ENCODE measurements at places on chromosomes 1 and 21. TPM values are rescaled to one million over a fixed set of nuclear protein-coding genes. Genes with fewer than 3 reads are reported as not detected.

DNA sequence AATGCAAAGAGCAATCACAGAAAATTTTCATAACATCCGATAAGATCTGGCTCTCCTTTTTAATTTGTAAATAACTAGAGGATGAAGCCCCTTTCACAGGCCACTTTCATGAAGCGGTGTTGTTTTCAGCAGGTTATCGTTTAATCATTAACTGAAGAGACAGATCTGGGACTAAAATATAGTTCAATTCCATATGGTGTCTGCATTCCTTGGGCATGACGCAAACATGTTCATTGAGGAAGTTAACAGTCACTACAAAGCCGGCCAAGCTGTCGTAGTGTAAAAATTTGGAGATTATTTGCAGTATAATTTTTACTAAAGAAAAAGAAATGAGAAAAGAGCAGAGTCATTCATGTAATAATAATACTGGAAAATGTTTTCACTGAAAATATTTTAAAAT, 565.2 kb upstream of the ADAMTS5 start:
- no peak overlapping the region for H3K4me3 ChIP-seq
- H3K27me3 ChIP-seq = no peaks in the 10 kb centered on the region
- no peak for DNase-seq
- no peaks in the 10 kb centered on the region for H3K4me1 ChIP-seq
- H3K27ac ChIP-seq = no peak overlapping the region

- no peak for DNase-seq
- H3K27ac ChIP-seq = peak overlapping the region; percentile 43
- no peaks in the 10 kb centered on the region for H3K27me3 ChIP-seq
- peaks cover 11% of the 10 kb centered on the region for H3K4me1 ChIP-seq
These were observed 13.3 kb downstream of the CSF1 start for GRCh38 chr1:109923946-109924275.

DNA sequence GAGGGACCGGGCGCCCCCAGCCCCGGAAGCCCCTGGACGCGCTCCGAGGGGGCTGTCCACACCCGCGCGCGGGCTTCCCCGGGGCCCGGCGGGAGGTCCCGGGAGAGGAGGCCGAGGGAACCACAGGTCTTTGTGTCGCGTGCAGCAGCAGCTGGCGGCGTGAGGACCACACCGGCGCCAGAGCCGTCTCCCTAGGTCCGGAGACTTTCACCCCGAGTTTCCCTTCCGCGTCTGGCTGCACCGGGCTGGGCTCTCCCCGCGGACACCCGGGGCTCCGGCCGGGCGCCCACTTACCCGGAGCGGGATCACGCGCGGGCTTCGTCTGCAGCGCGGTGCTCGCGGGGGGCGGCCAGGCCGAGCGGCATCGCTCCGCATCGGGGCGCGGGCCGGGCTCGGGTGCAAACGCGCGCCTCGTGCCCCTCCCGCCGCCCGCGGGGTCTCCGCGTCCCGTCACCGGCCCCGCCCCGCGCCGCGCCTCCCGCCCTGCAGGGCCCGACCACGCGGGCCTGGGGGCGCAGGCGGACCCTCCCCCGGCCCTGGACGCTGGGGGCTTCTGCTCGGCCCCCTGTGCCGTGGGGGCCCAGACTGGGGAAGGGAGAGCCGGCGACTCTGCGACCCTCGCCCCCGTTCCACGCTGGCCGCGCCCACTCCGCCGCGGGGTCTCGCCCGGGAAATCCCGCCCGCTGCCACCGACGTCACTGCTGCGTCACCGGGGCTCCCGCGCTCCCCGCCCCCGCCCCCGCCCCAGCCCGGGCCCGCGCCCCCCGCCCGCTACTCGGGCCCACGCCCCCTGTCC, at the start of gene GNG4:
Gene GNG4, minus strand, starts transcription at position 417 of the 796 bp plus-strand sequence. CDS start 65,946 bp downstream, outside the sequence.
- peak within 1 kb of the TSS; percentile 82 for H3K27ac ChIP-seq
- H3K4me3 ChIP-seq = peak within 1 kb of the TSS; percentile 93
- H3K27me3 ChIP-seq = peaks cover 64% of the 10 kb centered on the region
- no peaks in the 10 kb centered on the region for H3K36me3 ChIP-seq
- H3K4me1 ChIP-seq = peaks cover 31% of the 10 kb centered on the region
- peak; percentile 55 for DNase-seq

- H3K27me3 ChIP-seq = no peaks in the 10 kb centered on the region
- peaks cover 17% of the 10 kb centered on the region for H3K4me1 ChIP-seq
- DNase-seq = no peak
- no peaks in the 10 kb centered on the region for H3K36me3 ChIP-seq
- peak overlapping the region; percentile 52 for H3K27ac ChIP-seq
These were observed 3.2 kb upstream of the MYOC start for GRCh38 chr1:171655746-171656116.

- H3K27ac ChIP-seq = no peak overlapping the region
- no peak overlapping the region for H3K4me3 ChIP-seq
- no peaks in the 10 kb centered on the region for H3K27me3 ChIP-seq
- no peaks in the 10 kb centered on the region for H3K4me1 ChIP-seq
- DNase-seq = no peak
These were observed 498.0 kb downstream of the MATN1 start for GRCh38 chr1:30225357-30225756.

- no peak for DNase-seq
- H3K4me3 ChIP-seq = no peak overlapping the region
- H3K27ac ChIP-seq = no peak overlapping the region
These were observed 65.7 kb downstream of the RUNX3 start for GRCh38 chr1:24864370-24864777.

GRCh38 chr1:110350360-110350759, 11.2 kb downstream of the RBM15 start:
- DNase-seq = no peak
- peak overlapping the region; percentile 1 for H3K27ac ChIP-seq
- H3K27me3 ChIP-seq = no peaks in the 10 kb centered on the region
- H3K4me3 ChIP-seq = no peak overlapping the region
- peaks cover 2% of the 10 kb centered on the region for H3K36me3 ChIP-seq

GRCh38 chr1:245129319-245130240, 25.2 kb upstream of the KIF26B start:
- H3K27ac ChIP-seq = no peak overlapping the region
- peaks cover 9% of the 10 kb centered on the region for H3K4me1 ChIP-seq
- DNase-seq = no peak
- peaks cover 12% of the 10 kb centered on the region for H3K36me3 ChIP-seq
- H3K27me3 ChIP-seq = no peaks in the 10 kb centered on the region

HYI gene
- 42.9 TPM for total RNA-seq

FCER1G gene
- total RNA-seq = 1.6 TPM

RXFP4 gene
- not detected for total RNA-seq

RGS1 gene
- not detected for total RNA-seq

SELENBP1 gene
- 36.2 TPM for total RNA-seq

CDCA8 gene
- 72.1 TPM for total RNA-seq

C4BPB gene
- not detected for total RNA-seq

Measured in neural crest cell (in vitro differentiated cells).